RWPE2 (cell line): ENCODE measurements at places on chromosomes 2 and 18.

DNA sequence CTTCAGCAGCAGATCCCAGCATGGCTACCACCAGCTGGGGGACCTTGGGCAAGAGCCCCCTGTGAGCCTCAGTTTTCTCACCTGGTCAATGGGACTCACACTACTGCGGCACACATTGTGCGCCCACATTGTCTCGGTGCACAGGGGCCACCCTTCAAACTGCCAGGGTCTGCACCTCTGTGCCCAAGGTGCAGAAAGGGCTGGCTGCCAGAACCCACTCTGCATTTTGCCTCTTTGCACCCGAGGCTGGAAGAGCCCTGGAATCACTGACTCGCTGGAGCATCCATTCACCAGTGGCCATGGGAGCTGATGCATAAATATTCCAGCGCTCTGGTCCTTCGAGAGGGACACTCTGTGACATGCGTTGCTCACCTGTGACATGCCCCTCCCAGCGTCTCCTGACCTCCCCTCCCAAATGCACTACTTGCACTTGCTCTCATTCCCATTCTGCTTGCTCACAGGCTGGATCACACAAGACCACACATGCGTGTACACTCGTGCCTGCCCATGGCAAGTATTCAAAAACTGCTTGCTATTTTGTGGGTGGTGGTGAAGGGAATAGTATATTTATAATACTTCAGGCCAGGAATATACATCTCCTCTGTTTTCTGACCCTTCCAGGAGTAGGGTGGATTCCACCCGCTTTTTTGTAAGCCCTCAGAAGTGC is 18.8 kb upstream of the C1QL2 start:
- no peaks in the 10 kb centered on the region for H3K36me3 ChIP-seq
- H3K4me3 ChIP-seq = no peak overlapping the region
- no peaks in the 10 kb centered on the region for H3K4me1 ChIP-seq
- no peak for DNase-seq
- H3K27me3 ChIP-seq = no peaks in the 10 kb centered on the region

- H3K27ac ChIP-seq = peak overlapping the region; percentile 59
- H3K27me3 ChIP-seq = no peaks in the 10 kb centered on the region
- H3K4me1 ChIP-seq = peaks cover 31% of the 10 kb centered on the region
- H3K36me3 ChIP-seq = no peaks in the 10 kb centered on the region
Measured at GRCh38 chr2:23900541-23901322, 26.2 kb downstream of the ATAD2B start.

DNA sequence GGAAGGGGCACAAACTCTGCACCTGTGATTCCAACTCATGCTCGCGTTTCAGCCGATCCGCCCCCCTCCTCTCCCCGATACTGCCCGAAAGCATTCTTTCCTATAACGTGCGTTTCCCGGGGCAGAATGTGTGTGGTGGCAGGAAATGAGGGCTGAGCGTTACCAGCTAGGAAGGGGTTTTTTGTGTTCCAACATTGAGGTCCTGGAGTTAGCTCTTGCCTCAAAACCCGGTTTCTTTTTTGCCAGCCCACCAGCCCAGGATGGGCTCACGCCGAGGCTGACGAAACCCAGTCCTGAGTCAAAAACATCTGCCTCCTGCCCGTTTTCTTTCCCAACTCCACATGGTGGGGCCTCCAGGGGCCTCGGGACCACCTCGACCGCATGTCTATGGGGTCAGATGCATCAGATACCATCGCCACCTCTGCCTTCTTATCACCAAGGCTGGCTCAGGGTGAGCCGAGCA is 113.7 kb upstream of the COPS8 start:
- H3K4me3 ChIP-seq = no peak overlapping the region
- no peak for DNase-seq
- no peaks in the 10 kb centered on the region for H3K27me3 ChIP-seq
- H3K36me3 ChIP-seq = no peaks in the 10 kb centered on the region

- no peak for DNase-seq
- H3K4me3 ChIP-seq = no peak overlapping the region
- no peaks in the 10 kb centered on the region for H3K36me3 ChIP-seq
- H3K4me1 ChIP-seq = no peaks in the 10 kb centered on the region
- no peak overlapping the region for H3K27ac ChIP-seq
- H3K27me3 ChIP-seq = no peaks in the 10 kb centered on the region
Measured at GRCh38 chr2:1488181-1488671, 75.0 kb downstream of the TPO start.

GRCh38 chr2:149483004-149483605 is 104.5 kb downstream of the MMADHC start:
- no peak overlapping the region for H3K27ac ChIP-seq
- no peaks in the 10 kb centered on the region for H3K36me3 ChIP-seq
- H3K4me1 ChIP-seq = no peaks in the 10 kb centered on the region
- no peaks in the 10 kb centered on the region for H3K27me3 ChIP-seq
